Endothelial cell of umbilical vein (primary cell): ENCODE measurements at places on chromosomes 4 and X. TPM values are rescaled to one million over a fixed set of nuclear protein-coding genes. Genes with fewer than 3 reads are reported as not detected.

Gene METAP1
- 38.8 and 39.8 TPM in 2 replicates for total RNA-seq

Gene NLRP2B
- total RNA-seq = not detected in 2 replicates

Gene DCAF12L2
- total RNA-seq = not detected in 2 replicates

Gene ARHGAP4
- 31.9 and 33.3 TPM in 2 replicates for total RNA-seq

Gene ZCCHC12
- total RNA-seq = 0.18 and 0.29 TPM in 2 replicates

Gene PRICKLE3
- total RNA-seq = 9.6 and 15.0 TPM in 2 replicates

Gene NLGN3
- 0.40 and 0.85 TPM in 2 replicates for total RNA-seq

Gene CT45A3
- not detected in 2 replicates for total RNA-seq

Gene NUDT10
- not detected in 2 replicates for total RNA-seq

Gene RAB39B
- not detected in 2 replicates for total RNA-seq

Gene NUDT6
- total RNA-seq = 5.4 TPM in 2 replicates

Gene RAI2
- total RNA-seq = 0.25 and 0.91 TPM in 2 replicates

Gene NOCT
- 20.1 and 20.7 TPM in 2 replicates for total RNA-seq

Gene PDGFC
- total RNA-seq = 5.3 and 6.7 TPM in 2 replicates

Gene IL13RA2
- not detected in 2 replicates for total RNA-seq

Gene TLR3
- total RNA-seq = 2.5 and 5.2 TPM in 2 replicates

Gene CCDC120
- total RNA-seq = 5.7 and 6.4 TPM in 2 replicates

Gene DOK7
- total RNA-seq = not detected in 2 replicates

Gene PAK3
- total RNA-seq = 0.15 and 0.16 TPM in 2 replicates

Gene HPGDS
- not detected in 2 replicates for total RNA-seq

Gene SLC7A11
- 79.3 and 82.7 TPM in 2 replicates for total RNA-seq

Gene SPACA5
- not detected in 2 replicates for total RNA-seq

Gene SPANXC
- total RNA-seq = not detected in 2 replicates

Gene RNF128
- not detected in 2 replicates for total RNA-seq

Gene GPC3
- not detected in 2 replicates for total RNA-seq

Gene LINC00632
- total RNA-seq = 12.7 and 16.3 TPM in 2 replicates

Gene UGT2B17
- total RNA-seq = not detected in 2 replicates

Gene PPP4R3C
- not detected in 2 replicates for total RNA-seq

Gene DCAF8L2
- 0.15 TPM in 1 of 2 replicates, not detected in the other for total RNA-seq

Gene XAGE1A
- not detected in 2 replicates for total RNA-seq

Gene CTAG1B
- not detected in 2 replicates for total RNA-seq

Gene OTUD4
- 39.5 and 40.9 TPM in 2 replicates for total RNA-seq

Gene SH3TC1
- total RNA-seq = 174 and 192 TPM in 2 replicates

Gene NDP
- total RNA-seq = 0.60 TPM in 1 of 2 replicates, not detected in the other

Gene MAOB
- not detected in 2 replicates for total RNA-seq

Gene RTL5
- 1.7 and 2.1 TPM in 2 replicates for total RNA-seq

Gene HERC5
- 0.30 and 0.91 TPM in 2 replicates for total RNA-seq

Gene CC2D2A
- 13.2 and 22.4 TPM in 2 replicates for total RNA-seq

Gene SPOCK3
- total RNA-seq = not detected in 2 replicates

Gene PAGE1
- not detected in 2 replicates for total RNA-seq

Gene TEX13D
- not detected in 2 replicates for total RNA-seq

Gene ATP2B3
- 0.07 and 0.16 TPM in 2 replicates for total RNA-seq

Gene BTC
- not detected in 2 replicates for total RNA-seq

Gene XG
- 0.44 TPM in 1 of 2 replicates, not detected in the other for total RNA-seq

Gene NUDT11
- total RNA-seq = 3.7 and 3.9 TPM in 2 replicates

Gene TAB3
- total RNA-seq = 11.7 and 12.0 TPM in 2 replicates

Gene LRIT3
- 0.13 and 0.16 TPM in 2 replicates for total RNA-seq

Gene VEGFC
- total RNA-seq = 34.9 and 47.1 TPM in 2 replicates

Gene ANAPC4
- 23.5 and 32.1 TPM in 2 replicates for total RNA-seq

Gene UGT2B11
- total RNA-seq = not detected in 2 replicates

Gene TCEAL6
- total RNA-seq = not detected in 2 replicates
